ENCODE measurements at places on chromosomes 1 and 21. TPM values are rescaled to one million over a fixed set of nuclear protein-coding genes. Genes with fewer than 3 reads are reported as not detected.
A peak's percentile ranks its signal among the peaks of the same experiment; 100 is the strongest.

The CFHR5 gene
- not detected for total RNA-seq

The RHOU gene
- 75.5 TPM for total RNA-seq

The TFF2 gene
- total RNA-seq: 2.3 TPM

The SGIP1 gene
- total RNA-seq: not detected

The CD5L gene
- not detected for total RNA-seq

The LDLRAD1 gene
- not detected for total RNA-seq

The SPRR2B gene
- total RNA-seq: not detected

The C1orf74 gene
- total RNA-seq: 0.87 TPM

The PADI6 gene
- total RNA-seq: not detected

The ACTN2 gene
- total RNA-seq: 17.4 TPM

The STK40 gene
- 28.3 TPM for total RNA-seq

The RGS1 gene
- 39.3 TPM for total RNA-seq

The CTSE gene
- total RNA-seq: 966 TPM

DNA sequence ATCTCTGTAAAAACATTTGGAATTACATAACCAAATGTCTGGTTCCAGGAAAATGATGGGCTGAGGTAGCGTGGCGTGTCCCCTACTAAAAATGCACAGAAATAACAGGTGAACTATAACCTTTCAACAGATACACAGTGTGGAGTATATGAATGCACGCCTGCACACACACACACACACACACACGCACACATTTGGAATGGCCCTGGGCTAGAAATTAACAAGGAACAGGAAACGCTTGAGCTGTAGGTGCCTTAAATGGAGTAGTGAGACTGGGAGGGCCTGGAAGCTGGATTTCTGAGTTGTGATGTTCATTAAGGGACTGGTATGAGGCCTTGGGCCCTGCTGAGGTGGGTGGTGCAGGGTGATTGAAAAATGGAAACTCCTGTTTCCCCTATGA lies 246.5 kb upstream of the C1orf174 start:
- DNase-seq: no peak
- H3K4me1 ChIP-seq: no peaks in the 10 kb centered on the region
- H3K27me3 ChIP-seq: peaks cover 41% of the 10 kb centered on the region
- H3K4me3 ChIP-seq: no peak overlapping the region
- H3K36me3 ChIP-seq: no peaks in the 10 kb centered on the region
- H3K27ac ChIP-seq: no peak overlapping the region

DNA sequence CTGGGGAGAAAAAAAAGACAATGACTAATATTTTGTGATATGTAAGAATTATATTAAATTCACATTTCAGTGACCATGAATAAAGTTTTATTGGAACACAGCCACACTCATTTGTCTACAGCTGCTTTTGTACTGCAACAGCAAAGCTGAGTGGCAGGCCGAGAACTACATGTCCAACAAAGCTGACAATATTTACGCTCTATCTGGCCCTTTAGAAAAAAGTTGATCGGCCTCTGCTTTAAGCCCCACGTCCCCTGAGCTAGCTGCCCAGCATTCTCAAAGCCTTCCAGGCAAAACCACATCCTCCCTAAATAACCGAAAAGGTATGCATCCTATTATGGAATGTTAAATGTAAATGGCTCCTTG lies 8.6 kb downstream of the SLC2A1 start:
- H3K4me1 ChIP-seq: peaks cover 90% of the 10 kb centered on the region
- no peak for DNase-seq
- H3K27ac ChIP-seq: peak overlapping the region; percentile 3
- no peaks in the 10 kb centered on the region for H3K36me3 ChIP-seq
- H3K4me3 ChIP-seq: no peak overlapping the region
- H3K27me3 ChIP-seq: no peaks in the 10 kb centered on the region

DNA sequence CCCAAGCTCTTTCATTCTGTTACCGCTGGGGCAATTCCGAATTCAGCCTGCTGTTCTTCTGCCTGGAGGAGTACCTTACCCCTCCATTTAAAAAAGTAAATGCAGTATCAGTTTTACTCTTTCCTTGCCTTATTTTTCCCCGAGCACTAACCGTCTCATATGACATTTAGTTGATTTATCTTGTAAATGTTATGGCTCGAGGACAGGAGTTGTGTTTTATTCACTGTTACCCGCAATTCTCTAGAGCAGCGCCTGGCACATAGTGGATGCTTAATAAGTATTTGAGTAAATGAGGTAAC lies 425 bp upstream of the TADA1 start:
- H3K27ac ChIP-seq: peak overlapping the region; percentile 98
- no peaks in the 10 kb centered on the region for H3K36me3 ChIP-seq
- H3K4me1 ChIP-seq: peaks cover 45% of the 10 kb centered on the region
- peak overlapping the region; percentile 96 for H3K4me3 ChIP-seq
- no peaks in the 10 kb centered on the region for H3K27me3 ChIP-seq

GRCh38 chr1:116510361-116510760 lies 60.5 kb downstream of the CD58 start:
- H3K27ac ChIP-seq: no peak overlapping the region
- DNase-seq: no peak
- H3K4me3 ChIP-seq: no peak overlapping the region
- no peaks in the 10 kb centered on the region for H3K36me3 ChIP-seq

GRCh38 chr1:201224666-201225370 lies 34.2 kb downstream of the IGFN1 start:
- no peaks in the 10 kb centered on the region for H3K4me1 ChIP-seq
- H3K27ac ChIP-seq: no peak overlapping the region
- H3K27me3 ChIP-seq: no peaks in the 10 kb centered on the region
- DNase-seq: no peak
- H3K4me3 ChIP-seq: no peak overlapping the region

GRCh38 chr1:157096881-157097280 lies 2.7 kb downstream of the ETV3L start:
- H3K4me1 ChIP-seq: peaks cover 3% of the 10 kb centered on the region
- DNase-seq: no peak
- no peak overlapping the region for H3K4me3 ChIP-seq
- H3K27ac ChIP-seq: no peak overlapping the region

GRCh38 chr1:199319341-199319740 lies 680.5 kb downstream of the PTPRC start:
- no peaks in the 10 kb centered on the region for H3K36me3 ChIP-seq
- DNase-seq: no peak
- no peaks in the 10 kb centered on the region for H3K27me3 ChIP-seq
- no peak overlapping the region for H3K4me3 ChIP-seq
- no peaks in the 10 kb centered on the region for H3K4me1 ChIP-seq
- no peak overlapping the region for H3K27ac ChIP-seq

GRCh38 chr21:46374761-46375389 lies 50.9 kb downstream of the PCNT start:
- H3K27ac ChIP-seq: no peak overlapping the region
- H3K4me3 ChIP-seq: no peak overlapping the region
- DNase-seq: no peak
- H3K36me3 ChIP-seq: peaks cover 12% of the 10 kb centered on the region
- no peaks in the 10 kb centered on the region for H3K27me3 ChIP-seq

DNA sequence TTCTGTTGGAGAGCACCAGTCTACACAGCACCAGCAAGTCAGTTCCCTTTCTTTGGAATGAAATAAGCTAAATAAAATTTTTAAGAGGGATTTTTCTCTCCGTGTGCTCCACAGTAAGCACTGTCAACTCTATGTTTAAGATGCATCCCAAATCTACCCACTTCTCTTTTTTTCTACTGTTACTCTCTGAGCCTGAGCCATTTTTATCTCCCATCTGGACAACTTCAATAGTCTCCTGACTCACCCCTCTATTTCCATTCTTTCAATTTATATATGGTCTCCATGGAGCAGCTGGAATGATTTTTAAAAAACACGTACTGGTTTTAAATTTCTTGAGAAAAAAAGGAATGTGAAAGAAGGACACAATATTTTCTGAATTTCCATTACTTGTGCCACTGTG lies 24.7 kb upstream of the CCT8 start:
- no peak for DNase-seq
- no peaks in the 10 kb centered on the region for H3K4me1 ChIP-seq
- no peaks in the 10 kb centered on the region for H3K36me3 ChIP-seq
- H3K4me3 ChIP-seq: no peak overlapping the region

GRCh38 chr1:154573168-154573510 lies 5.6 kb downstream of the CHRNB2 start:
- H3K27ac ChIP-seq: no peak overlapping the region
- no peak overlapping the region for H3K4me3 ChIP-seq
- H3K36me3 ChIP-seq: peaks cover 7% of the 10 kb centered on the region
- DNase-seq: no peak
- no peaks in the 10 kb centered on the region for H3K27me3 ChIP-seq

DNA sequence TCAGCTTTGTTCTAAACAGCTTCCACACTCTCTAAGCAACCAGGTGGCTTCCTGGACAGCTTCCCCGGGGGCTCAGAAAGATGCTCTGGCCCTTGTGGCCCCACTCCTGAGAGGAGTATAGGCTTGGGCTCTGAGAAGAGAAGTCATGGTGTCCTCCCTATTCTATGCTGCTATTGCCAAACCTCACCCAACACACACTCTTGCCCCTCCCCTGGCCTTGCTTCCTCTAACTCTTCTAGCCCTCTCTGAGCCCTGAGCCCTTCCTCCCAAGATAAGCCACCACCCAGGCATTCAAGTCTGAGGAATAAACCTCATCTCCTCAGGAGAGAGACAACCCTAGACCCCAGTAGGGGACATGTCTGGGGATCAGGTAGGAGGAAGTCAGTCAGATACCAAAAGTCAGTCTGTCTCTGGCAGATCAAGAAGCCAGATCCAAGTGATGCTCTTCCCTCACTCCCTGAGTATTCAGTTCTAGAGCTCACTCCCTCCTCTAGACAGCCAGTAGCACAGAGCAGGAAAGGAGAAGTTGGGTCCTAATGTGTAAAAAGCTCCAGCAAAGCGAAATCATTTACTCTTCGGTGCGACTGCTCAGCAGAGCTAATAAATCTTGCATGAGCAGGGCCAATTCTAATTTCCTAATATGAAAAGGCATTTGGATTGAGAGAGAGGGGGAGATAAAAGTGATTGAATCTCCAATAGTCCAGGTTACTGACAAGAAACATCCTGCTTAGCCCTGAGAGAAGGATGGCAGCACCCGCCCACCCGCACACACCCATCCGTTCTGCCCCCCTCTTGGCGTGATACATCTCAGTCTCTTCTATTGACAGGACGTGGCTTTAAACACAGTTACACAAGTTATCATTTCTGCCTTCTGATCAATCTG lies 50.5 kb downstream of the DMAP1 start:
- H3K36me3 ChIP-seq: peaks cover under 1% of the 10 kb centered on the region
- H3K27me3 ChIP-seq: no peaks in the 10 kb centered on the region
- no peak overlapping the region for H3K27ac ChIP-seq

- no peak overlapping the region for H3K27ac ChIP-seq
- no peaks in the 10 kb centered on the region for H3K36me3 ChIP-seq
- H3K4me3 ChIP-seq: no peak overlapping the region
- no peaks in the 10 kb centered on the region for H3K4me1 ChIP-seq
These were observed 2072.4 kb downstream of the MRPL39 start for GRCh38 chr21:23534850-23535249.

GRCh38 chr1:41558761-41559171 lies 74.3 kb upstream of the EDN2 start:
- no peaks in the 10 kb centered on the region for H3K27me3 ChIP-seq
- no peaks in the 10 kb centered on the region for H3K4me1 ChIP-seq
- no peak overlapping the region for H3K27ac ChIP-seq
- H3K4me3 ChIP-seq: no peak overlapping the region

GRCh38 chr1:121418369-121419049 lies 233.7 kb downstream of the SRGAP2C start:
- H3K4me3 ChIP-seq: no peak overlapping the region
- DNase-seq: no peak
- H3K27me3 ChIP-seq: no peaks in the 10 kb centered on the region
- H3K4me1 ChIP-seq: peaks cover 5% of the 10 kb centered on the region

DNA sequence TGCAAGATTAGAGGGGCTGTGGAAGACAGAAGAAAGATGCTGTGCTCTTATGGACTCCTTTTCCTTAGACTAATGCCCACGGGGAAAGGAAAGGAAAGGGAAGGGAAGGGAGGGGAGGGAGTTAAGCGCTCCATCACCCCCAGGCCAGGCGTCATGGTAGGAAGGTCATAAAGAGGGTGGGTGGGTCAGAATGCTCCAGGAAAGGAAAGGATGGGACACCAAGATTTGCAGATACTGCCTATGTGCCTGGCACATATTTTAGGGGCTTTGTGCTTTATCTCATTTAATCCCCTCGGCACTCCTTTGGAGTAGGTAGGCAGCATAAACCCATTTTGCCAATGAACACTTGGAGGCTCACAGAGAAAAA lies 41.4 kb downstream of the MAB21L3 start:
- no peaks in the 10 kb centered on the region for H3K36me3 ChIP-seq
- peaks cover 12% of the 10 kb centered on the region for H3K4me1 ChIP-seq
- H3K4me3 ChIP-seq: peak overlapping the region; percentile 43
- H3K27me3 ChIP-seq: no peaks in the 10 kb centered on the region

GRCh38 chr1:212643877-212644276 lies 35.3 kb downstream of the ATF3 start:
- DNase-seq: no peak
- no peaks in the 10 kb centered on the region for H3K36me3 ChIP-seq
- H3K4me1 ChIP-seq: no peaks in the 10 kb centered on the region
- no peak overlapping the region for H3K27ac ChIP-seq
- H3K27me3 ChIP-seq: no peaks in the 10 kb centered on the region
- no peak overlapping the region for H3K4me3 ChIP-seq

DNA sequence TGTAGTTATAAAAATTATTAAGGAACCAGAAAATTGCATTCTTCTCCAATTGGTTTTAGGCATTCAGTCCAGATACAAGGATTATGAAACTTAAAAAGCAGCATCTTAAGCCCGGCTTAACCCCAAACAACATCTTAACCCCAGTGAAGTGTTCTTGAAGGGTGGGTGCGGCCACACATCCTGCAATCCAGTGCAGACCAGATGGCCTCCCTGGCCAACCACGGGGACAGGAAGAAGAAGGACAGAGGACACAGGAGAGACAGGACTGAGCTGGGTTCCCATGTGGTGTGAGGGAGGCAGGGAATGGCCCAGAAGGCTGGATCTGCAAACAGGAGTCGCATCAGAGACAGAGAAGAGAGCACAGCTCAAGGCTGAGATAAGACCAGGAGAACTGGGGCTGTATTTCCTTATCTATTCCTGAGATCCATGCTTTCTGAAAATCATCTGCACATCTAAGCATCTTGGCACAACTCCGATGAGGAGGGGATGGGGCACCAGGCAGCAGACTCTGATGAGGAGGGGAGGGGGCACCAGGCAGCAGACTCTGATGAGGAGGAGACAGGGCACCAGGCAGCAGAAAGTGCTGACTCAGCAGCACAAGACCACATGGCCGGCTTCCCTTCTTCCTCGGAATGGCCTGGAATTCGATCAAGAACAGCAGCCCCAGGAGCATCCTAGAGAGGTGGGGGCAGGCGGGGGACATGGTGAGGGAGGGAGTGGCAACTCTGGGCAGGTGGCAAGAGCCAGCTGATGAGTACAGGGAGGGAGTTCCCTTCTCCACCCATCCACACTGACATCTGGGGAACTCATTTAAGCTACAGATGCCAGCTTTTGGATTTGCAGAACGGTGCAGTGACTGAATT lies 26.6 kb downstream of the ABCG1 start:
- no peaks in the 10 kb centered on the region for H3K36me3 ChIP-seq
- H3K27ac ChIP-seq: no peak overlapping the region
- peaks cover 9% of the 10 kb centered on the region for H3K4me1 ChIP-seq
- peak; percentile 66 for DNase-seq

GRCh38 chr1:40636777-40637176 lies 28.7 kb downstream of the RIMS3 start:
- no peaks in the 10 kb centered on the region for H3K27me3 ChIP-seq
- H3K4me3 ChIP-seq: no peak overlapping the region
- peaks cover 19% of the 10 kb centered on the region for H3K4me1 ChIP-seq
- no peaks in the 10 kb centered on the region for H3K36me3 ChIP-seq
